DMS 273 treated with DMSO at 0.1 percent for 48 hours (cell line): ENCODE measurements at places on chromosomes 2 and 18.

DNA sequence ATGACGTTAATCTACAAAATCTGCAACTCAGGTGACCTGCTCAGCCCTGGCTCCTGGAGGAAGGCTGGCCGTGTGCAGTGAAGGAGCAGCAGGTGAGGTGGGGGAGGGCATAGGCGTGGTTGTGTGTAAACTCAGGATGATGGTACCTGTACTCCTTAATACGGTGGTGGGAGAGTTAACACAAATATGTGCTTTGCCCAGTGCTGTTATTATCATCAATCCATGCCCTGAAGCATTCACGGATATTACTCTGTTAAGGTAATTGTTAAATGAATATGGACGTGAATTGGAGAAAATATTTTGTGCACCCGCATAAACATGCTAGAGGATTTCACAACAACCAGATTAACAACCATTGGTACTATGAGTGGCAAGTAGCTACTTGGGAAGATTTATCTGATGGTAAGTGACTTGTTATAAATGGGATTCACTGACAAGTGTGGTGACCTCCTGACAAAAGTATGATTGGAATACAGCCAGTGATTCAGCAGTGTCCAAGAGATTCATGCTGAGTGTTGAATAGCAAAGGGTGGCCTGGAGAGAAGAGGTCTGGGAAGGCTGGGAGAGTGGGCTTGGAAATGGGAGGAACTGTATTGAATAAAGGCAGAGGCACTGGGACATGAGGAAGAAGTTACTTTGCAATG lies 194.1 kb downstream of the TPGS2 start:
- DNase-seq, result no peak

DNA sequence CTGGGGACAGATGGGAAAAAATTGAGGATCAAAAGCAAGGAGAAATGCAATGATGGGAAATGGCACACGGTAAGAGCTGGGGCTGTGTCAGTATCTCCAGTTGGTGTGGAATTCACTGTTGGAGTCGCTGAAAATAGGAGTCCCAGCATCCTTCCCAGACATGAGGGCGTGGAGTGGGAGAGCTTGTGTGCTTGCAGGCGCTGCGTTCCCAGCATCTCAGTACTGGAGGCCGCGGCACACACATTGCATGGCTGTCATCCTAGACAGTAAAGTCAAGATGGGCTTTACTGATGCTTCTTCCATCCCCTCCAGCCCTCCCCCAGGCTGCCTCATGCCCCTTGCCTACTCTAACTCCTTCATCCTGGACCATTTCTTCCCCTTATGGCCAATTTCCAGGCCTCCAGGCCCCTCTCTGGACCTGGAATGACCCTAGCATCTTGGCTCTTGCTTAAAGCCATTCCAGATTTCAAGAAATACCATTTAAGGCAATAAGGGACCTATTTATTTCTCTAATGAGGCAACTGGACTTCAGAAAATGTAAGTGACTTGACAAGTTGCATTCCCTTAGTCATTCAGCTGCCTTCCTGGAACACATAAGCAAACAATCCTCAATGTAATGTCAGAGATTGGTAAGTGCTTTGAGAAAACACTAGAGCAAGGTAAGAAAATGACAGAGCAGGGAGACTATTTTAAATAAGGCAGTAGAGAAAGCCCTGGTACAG lies 70.5 kb upstream of the TTC39C start:
- no peak for DNase-seq

DNA sequence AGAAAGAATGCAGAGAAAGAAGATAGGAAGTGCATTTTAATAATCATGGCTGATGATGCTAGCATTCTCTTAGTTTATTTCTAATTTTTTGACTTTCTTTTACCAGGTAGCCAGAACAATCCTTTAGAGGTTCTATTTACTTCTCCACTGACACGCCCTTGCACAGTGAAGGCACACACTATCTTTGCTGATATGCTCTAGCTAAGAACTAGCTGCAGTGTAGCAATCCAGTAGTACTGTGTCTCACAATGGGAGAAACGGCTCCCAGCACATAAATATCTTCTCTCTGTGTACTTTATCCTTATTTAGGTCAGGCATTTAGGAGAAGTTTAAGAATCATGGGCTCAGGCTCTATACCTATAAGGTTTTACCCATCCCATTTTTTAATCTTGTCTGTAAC lies 1005.4 kb downstream of the LRP1B start:
- no peak for DNase-seq

DNA sequence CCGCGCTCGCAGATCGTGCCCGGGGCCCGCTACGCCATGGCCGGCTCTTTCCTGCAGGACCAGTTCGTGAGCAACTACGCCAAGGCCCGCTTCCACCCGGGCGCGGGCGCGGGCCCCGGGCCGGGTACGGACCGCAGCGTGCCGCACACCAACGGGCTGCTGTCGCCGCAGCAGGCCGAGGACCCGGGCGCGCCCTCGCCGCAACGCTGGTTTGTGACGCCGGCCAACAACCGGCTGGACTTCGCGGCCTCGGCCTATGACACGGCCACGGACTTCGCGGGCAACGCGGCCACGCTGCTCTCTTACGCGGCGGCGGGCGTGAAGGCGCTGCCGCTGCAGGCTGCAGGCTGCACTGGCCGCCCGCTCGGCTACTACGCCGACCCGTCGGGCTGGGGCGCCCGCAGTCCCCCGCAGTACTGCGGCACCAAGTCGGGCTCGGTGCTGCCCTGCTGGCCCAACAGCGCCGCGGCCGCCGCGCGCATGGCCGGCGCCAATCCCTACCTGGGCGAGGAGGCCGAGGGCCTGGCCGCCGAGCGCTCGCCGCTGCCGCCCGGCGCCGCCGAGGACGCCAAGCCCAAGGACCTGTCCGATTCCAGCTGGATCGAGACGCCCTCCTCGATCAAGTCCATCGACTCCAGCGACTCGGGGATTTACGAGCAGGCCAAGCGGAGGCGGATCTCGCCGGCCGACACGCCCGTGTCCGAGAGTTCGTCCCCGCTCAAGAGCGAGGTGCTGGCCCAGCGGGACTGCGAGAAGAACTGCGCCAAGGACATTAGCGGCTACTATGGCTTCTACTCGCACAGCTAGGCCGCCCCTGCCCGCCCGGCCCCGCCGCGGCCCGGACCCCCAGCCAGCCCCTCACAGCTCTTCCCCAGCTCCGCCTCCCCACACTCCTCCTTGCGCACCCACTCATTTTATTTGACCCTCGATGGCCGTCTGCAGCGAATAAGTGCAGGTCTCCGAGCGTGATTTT lies 7.6 kb downstream of the TBR1 start:
- DNase-seq, result no peak

DNA sequence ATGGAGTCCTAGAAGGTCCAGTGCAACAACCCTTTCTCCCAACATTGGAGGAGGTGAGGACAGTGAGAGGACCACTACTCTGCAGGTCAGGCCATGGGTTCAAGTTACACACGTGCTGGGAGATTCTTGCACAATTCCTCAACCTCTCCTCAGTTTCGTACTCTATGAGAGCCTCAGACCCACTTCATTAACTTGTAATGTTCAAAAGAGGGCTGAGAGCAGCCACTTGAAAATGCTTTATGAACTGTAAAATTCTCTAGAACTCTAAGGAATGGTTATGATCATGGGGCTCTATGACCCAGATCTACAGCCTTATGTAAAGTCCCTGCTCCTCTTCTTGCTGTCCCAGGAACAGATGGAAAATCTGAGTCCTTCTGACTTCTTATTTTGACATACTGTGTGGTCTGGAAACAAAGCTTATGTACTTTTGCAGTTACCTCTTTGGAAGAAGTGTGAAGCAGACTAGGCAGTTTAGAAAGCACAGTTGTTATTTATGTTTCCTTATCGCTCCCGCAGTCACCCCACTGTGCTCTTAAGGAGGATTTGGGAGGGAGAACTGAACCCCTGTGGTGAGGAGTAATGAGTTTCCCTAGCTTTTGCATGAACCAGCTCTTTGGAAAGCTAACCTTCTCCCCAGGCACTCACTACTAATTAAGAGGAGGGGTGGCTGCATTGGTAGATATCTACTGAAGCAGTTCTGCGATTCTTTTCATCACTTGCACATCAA lies 296.6 kb downstream of the LRRTM1 start:
- no peak for DNase-seq

GRCh38 chr2:98663511-98664090 lies 55.2 kb downstream of the UNC50 start:
- no peak for DNase-seq

DNA sequence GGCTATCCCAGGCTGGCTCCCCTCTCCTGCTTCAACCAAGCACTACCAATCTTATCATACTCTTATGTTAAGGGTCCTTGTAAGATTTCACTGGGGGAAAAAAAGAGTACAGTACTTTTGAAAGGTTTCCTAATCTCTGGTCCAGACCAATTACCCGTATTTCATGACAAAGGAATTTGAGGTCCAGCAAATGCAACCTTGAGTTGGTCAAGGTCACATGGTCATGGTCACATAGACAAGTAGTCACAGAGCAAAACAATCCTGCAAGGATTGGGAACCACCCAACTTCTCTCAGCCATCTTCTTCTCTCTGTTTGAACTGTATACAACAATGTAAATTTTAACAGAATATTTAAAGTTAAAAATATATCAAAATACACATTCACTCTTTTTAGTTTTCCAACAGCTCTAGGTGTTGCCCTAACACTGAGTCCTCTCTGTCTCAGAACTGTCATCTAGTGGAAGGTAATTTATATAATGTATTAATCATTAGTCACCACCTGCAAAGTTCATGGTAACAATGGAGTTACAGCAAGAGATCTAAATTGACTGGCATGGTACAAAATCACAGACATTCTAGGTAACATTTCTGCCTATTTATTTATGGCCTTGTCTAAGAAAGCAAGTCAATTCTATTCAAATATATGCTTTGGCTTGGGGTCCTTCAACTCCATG lies 21.5 kb downstream of the DTNB start:
- DNase-seq, result no peak

- no peak for DNase-seq
Measured at GRCh38 chr2:222294996-222295367, 3.8 kb downstream of the PAX3 start.

DNA sequence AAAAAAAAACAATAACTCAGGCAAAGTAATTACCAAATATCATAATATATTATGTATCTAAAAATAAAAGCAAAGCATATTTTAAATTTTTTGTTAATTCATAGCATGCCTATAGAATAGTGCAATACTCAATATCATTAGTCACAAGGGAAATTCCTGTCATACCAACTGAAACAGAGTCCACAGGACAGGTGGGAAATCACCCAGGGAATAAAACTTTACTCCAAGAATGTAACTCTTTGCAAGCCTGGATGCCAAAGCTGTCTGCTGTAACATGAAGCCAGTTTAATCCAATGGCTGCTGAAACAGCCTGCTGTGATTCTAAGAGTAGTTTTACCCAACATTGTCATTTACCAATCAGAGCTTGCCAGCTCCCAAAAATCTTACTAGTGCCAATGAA lies 40.0 kb upstream of the SULT1C3 start:
- DNase-seq, result no peak

- no peak for DNase-seq
Measured at GRCh38 chr2:136342138-136342537, 224.2 kb upstream of the CXCR4 start.

DNA sequence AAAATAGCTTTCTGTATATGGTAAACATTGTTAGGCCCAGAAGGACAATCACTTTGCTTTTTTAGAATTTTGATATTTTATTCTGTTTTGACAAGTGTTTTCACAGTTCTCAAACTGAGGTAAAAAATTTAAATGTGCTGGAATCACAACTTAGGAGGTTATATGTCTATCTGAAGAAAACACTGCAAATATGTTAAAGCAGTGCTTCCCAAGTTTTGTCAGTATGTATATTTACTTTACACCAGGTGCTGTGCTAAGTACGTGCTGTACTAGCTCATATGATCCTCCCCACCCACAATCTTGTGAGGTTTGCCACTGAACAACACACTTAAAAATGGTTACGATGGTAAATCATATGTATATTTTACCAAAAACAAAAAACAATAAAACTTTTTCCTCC lies 124.2 kb downstream of the CABYR start:
- no peak for DNase-seq

DNA sequence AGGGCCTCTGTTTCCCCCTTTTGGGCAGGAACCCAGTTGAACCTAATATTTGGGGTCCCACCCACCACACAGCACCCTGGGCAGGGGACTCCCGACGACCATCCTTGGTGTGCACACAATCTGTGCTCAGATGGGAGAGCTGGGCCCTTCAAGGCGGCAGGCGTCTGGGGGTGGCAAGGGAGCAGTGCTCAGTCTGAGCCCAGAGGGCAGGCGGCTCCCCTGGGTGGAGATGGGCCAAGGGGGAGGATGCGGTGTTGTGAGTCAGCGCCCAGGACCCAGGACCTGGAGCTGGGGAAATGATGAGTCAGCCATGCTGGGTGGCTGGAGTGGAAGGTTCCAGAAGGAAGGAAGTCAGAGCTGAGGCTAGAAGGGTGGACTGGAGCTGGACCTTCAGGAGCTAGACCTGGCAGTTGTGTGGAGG lies 3.8 kb downstream of the PROM2 start:
- DNase-seq, result no peak

DNA sequence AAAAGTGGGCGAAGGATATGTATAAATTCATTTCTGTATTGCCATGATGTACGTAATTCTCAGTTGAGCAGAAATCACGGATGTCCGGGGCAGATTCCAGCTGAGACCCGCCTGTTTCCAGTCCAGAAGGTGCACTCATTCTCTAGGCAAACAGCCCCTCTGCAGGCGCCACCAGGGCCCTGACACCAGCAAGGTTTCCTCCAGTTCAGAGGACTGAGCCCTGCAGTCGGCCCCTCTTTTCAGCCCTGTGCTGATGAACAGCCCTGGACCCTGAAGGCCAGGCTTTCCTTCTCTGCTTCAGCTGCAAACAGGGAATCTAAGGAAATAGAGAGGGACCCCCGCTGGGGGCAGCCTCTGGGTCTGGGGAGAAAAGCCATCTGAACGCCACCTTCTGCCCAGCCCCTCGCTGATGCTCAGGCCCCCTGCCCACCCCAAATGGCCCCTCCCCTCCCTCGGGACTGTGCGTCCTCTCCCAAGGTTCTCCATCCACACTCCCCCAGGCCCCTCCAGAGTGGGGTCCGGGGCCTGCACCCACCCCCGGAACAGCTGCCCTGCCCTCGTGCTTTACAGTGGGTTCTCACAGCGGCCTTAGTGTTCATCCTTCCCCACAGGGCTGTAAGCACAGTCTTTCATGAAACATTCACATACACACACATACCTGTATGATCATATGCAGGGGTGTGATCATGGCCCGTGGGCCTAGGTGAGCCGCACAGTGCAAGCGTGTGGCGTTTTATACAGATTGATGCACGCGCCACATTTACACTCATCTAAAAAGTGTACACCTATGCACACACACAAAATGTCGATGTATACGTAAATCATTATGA lies 12.1 kb downstream of the COPS9 start:
- DNase-seq, result no peak

DNA sequence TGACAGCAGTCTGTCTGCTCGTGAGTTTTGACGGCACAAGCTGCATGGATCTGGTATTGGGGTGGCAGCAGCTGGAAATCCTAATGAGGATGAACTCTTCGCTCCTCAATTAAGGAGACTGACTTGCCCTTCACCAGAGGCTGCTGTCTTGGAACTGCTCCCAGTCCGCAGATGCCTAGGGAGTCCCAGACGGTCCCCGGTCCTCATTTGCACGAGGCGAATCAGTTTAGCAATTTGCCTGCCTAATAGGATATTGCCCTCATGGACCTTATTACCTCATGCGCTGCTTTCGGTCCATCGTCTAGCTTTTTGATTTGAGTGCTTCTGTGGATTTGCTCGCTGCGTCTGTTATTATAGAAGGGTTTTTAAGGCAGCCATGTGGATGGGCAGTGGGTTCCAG lies 40.6 kb downstream of the ASAP2 start:
- peak; percentile 71 for DNase-seq

GRCh38 chr18:58761241-58761969 lies 90.1 kb downstream of the MALT1 start:
- DNase-seq, result no peak

- no peak for DNase-seq
Measured at GRCh38 chr18:24326211-24326610, 71.4 kb downstream of the OSBPL1A start.

- no peak for DNase-seq
Measured at GRCh38 chr2:10325278-10326145, 22.8 kb downstream of the HPCAL1 start.
